HFFc6 (cell line): ENCODE measurements at places on chromosomes 1 and 21. TPM values are rescaled to one million over a fixed set of nuclear protein-coding genes. Genes with fewer than 3 reads are reported as not detected.

GRCh38 chr1:31574749-31575368, 1.5 kb upstream of the TINAGL1 start:
- no peak for DNase-seq

DNA sequence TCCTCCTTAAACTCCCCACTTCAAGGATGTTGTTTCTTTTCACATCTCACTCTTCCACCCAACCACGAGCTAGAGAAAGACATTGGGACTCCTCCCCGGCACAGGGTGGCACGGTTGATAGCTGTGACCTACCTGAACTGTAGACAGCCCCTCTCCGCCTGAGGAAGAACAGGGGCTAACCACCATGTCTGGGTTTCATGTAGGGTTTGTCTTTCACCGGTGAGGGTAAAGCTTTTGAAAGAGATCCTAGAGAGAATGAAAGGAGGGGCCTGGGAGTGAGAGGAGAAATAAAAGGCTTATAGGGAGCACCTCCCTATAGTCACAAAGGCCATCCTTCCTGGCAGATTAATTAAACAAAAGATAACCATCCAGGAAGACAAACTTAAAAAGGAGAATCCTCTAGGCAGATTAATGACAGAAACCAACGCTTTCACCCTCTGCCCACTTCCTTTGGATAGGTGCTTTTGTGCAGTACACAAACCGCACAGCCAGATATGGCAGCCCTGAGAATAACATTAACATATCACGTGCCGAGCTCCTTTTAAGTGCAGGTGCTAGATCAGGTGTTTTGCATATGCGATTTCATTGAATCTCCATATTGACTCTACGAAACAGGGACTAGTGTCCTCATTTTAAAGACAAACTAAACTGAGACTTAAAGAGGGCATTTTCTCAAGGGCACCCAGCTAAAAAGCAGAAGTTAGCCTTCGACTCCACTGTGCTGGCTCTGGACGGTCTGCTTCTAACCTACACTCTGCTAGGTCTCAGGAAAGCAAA, 178.1 kb upstream of the RUNX1 start:
- DNase-seq, result no peak

DNA sequence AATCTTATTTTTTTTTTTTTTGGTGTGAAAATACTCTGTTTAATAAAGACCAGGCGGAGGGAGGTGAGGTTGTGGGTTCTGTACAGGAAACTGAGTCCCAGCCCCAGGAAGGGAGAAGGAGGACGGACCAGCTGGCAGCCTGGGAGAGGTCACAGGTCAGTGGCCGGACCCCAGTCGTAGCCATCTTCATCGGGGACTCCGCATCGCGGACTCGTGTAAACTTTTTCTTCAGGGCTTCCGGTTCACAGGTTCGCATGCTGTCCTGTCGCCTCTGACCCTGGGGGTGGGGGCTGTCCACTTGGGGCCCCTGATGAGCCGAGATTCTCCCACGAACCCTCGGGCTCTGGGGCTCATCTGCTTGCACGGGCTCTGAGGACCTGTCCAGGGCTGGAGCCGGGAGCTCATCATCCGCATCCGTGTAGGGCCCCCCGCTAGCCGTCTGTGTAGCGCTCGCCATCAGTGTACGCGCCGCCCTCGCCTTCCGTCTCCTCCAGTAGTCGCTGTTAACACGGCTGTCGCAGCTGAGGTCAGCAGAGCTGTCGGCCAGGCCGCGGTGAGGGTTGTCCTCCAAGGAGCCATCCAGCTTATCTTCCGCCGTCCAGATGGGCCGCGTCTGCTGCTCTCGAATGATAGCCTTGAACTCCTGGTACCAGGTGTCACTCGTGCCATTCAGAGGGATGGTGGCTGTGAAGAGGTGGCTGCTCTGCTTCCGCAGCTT, 975.7 kb upstream of the PRMT6 start:
- DNase-seq, result no peak

GRCh38 chr1:211613108-211613947, 34.4 kb upstream of the SLC30A1 start:
- DNase-seq, result peak; percentile 98

- no peak for DNase-seq
These were observed 165.6 kb downstream of the NPHP4 start for GRCh38 chr1:5826601-5827000.

DNA sequence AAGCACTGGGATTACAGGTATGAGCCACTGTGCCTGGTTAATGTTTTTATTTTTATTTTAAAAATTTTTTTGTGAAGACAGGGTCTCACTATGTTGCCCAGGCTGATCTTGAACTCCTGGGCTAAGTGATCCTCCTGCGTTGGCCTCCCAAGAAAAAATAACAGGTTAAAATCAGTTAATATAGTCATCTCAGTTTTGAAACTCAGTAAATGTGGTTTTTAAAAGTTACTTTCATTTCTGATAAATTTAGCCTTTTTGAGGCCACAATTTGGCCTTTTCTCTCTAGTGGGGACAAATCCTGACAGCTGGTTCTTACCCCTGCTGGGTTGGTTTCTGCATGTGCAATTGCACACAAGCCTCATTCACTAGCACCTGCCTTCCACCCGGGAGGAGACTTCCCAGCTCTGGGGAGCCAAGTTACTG, 13.3 kb downstream of the PMF1 start:
- DNase-seq, result no peak

GRCh38 chr1:229758101-229759036, 132.3 kb downstream of the URB2 start:
- peak; percentile 86 for DNase-seq

Gene NGF
- total RNA-seq, result 42.8 to 49.3 TPM (median 47.2 TPM) in 3 replicates

Gene MRPL55
- 48.8 to 54.1 TPM (median 49.3 TPM) in 3 replicates for total RNA-seq

Gene HTR6
- not detected in 3 replicates for total RNA-seq

Gene IVL
- not detected in 3 replicates for total RNA-seq

Gene CKS1B
- total RNA-seq, result 57.5 to 100 TPM (median 89.7 TPM) in 3 replicates
